ENCODE measurements at places on chromosomes 12 and 14.

GRCh38 chr12:5441497-5442236 is 9.8 kb downstream of the NTF3 start:
- no peak for DNase-seq

GRCh38 chr12:19018302-19018970 is 111.1 kb upstream of the PLEKHA5 start:
- DNase-seq, result no peak

- DNase-seq, result no peak
Observed at GRCh38 chr14:68384335-68384734, 408.5 kb downstream of the ZFP36L1 start.

DNA sequence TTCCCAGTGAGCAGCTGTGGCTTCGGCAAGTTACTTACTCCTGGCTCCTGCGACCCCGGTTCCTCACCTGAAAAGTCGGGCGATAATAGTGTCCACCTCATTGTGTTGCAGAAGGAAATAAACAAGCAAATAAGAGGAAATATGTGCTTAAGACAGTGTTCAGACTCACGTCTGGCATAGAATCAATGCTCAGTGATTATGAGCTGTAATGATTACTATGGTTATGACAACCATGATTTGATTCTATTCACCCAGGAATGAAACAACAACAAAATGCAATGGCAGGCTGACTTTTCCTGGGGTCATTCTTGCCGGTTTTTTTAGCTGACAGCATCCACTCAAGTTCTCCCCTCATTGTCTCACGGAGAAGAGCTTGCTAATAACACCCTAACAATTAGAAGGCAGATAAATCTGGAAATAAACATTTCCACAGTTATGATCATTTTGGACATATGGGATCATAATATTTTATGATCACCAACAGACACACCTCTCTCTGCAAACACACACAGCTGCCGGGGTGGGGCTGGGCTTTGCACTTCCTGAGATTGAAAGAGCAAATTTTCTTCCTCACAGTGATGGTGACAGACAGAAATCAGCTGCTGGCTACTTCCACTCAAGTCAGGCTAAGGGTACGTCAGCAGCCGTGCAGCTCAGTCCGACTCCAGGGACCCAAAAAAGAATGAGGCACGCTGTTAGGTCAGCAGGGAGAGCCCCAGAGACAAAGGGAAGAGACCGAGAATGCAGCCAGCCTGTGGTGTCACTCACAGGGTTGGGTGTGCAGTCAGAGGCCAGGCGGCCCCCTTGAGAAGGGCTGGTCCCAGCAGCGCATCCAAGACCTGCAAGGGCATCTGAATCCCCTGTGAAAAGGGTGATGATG is 158.0 kb downstream of the RIMBP2 start:
- no peak for DNase-seq

- DNase-seq, result no peak
Observed at GRCh38 chr14:65888677-65889076, 476.1 kb downstream of the FUT8 start.

GRCh38 chr12:63064080-63064479 is 86.9 kb downstream of the AVPR1A start:
- no peak for DNase-seq

DNA sequence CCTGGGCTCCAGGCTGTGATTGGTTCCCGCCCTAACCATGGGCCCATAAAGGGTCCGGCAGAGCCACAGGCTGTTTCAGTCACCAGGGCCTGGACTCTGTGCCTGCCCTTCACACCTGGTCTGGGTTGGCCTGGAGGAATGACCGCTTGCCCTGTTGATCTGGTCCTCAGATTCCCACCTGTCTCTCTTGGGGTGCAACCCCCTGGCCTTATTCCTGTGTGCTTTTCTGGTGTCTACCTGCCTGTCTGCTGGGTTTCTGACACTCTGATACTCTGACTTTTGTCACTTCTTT is 2.9 kb upstream of the KRT83 start:
- no peak for DNase-seq

DNA sequence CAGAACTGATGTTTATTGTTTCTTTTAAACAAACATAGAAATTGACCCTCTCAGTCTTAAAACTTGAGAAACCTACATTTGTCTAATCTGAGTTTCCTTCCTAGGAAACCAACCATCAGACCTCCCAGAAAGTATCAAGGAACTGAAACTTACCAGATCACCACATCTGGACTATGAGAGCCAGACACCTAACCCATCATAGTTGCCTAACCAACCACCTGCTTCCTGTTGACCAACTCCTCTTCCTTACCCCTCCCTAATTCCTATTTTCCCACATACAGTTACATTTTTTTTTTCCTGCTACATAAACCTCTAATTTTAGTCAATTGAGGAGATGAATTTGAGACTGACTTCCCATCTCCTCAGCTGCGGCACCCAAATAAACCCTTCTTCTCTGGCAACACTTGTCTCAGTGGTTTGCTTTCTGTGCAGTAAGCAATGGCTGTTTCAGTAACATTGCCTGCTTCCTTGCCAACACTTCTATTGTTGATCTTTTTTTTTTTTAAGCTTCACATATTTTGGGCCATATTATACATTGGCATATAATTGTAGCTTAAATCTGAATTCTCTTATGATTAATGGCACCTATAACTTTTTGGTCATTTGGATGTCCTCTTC is 34.3 kb downstream of the KLRD1 start:
- DNase-seq, result no peak

- no peak for DNase-seq
Observed at GRCh38 chr12:109097140-109097434, 310 bp upstream of the UNG start.

- DNase-seq, result no peak
Observed at GRCh38 chr14:54702492-54702891, 135.6 kb downstream of the SAMD4A start.

DNA sequence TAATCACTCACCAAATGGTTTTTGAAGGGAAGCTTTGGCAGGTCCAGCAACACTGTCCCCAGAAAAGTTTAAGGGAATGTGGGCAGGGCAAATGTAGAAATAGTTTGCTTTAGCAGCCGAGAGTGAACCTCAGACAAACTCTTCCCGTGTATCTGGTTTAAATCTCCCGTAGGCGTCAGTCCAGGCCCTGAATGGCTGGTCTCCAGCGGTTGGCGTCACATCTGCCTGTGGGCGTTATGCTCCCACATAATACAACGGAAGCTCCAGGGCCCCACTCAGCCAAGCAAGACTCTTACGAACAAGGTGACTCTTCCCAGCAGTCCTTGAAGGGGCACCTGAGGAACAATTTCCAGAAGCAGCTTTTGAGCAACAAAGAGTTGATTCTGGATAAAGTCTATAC is 942 bp downstream of the ZC2HC1C start:
- no peak for DNase-seq

DNA sequence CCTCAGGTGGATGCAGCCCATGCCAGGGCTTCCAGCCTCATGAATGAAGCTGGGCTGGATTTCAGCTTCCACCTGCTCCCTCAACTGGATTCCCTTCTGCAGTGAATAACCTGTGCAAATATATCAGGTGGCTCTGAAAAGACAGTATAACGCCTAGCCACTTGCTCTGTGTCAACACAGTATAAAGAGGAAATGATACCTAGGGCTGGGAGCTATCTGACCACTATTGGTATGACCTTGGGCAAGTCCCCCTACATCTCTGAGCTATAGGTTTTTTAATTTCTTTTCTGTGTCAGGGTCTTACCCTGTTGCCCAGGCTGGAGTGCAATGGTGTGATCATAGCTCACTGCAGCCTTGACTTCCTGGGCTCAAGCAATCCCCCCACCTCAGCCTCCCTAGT is 19.8 kb downstream of the ISM2 start:
- DNase-seq, result no peak

DNA sequence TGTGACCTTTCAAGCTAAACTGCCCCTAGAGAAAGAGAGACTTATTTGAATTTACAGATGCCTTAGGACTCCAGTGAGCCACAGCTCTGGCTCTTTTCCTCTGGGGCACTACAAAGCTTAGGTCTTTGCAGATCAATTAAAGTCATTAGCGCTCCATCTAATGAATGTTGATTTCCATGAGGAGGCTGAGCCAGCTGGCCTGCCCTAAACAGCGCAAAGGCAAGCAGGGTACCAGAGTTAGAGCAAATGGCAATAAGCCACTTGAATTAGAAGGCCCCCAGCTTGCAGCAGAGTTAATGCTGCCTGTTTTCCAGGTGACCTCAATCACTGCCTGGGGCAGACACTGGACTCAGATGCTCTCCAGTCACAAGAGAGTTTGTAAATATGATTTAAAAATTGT is 695.3 kb downstream of the DIO2 start:
- no peak for DNase-seq

DNA sequence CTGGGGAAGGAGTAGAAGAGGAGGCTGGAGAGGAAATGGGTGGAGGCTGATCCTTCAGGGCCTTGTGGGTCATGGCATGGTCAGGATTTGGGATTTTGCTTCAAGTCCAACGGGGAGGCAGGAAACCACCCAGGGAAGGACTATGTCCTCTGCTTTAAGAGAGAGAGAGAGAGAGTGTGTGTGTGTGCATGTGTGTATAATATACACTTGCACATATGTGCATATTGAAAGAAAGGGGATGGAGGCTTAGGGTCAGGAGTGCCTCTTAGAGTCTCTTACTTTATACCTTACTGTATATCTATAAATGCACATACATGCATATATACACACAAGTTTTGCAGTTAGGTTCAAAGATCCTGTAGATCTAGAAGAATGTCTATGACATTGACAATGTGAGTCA is 94.8 kb downstream of the RGS6 start:
- DNase-seq, result no peak

DNA sequence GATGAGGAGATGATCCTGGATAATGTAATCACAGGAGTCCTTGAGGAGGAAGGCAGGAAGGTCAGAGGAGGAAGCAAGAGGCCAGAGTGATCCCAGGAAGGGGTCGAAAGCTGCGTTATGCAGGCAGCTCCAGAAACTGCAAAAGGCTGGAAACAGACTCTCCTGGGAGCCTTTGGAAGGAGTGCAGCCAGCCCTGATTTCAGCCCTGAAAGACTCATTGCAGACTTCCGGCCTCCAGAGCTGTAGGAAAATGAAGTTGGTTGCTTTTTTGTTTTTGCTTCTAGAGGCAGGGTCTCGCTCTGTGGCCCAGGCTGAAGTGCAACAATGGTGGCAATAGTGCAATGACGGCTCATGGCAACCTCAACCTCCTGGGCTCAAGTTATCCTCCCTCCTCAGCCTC is 44.6 kb upstream of the FZD10 start:
- DNase-seq, result no peak

- no peak for DNase-seq
Observed at GRCh38 chr14:100777818-100778525, 47.9 kb upstream of the MEG3 start.

GRCh38 chr14:32827514-32827913 is 111.2 kb upstream of the NPAS3 start:
- DNase-seq, result no peak

DNA sequence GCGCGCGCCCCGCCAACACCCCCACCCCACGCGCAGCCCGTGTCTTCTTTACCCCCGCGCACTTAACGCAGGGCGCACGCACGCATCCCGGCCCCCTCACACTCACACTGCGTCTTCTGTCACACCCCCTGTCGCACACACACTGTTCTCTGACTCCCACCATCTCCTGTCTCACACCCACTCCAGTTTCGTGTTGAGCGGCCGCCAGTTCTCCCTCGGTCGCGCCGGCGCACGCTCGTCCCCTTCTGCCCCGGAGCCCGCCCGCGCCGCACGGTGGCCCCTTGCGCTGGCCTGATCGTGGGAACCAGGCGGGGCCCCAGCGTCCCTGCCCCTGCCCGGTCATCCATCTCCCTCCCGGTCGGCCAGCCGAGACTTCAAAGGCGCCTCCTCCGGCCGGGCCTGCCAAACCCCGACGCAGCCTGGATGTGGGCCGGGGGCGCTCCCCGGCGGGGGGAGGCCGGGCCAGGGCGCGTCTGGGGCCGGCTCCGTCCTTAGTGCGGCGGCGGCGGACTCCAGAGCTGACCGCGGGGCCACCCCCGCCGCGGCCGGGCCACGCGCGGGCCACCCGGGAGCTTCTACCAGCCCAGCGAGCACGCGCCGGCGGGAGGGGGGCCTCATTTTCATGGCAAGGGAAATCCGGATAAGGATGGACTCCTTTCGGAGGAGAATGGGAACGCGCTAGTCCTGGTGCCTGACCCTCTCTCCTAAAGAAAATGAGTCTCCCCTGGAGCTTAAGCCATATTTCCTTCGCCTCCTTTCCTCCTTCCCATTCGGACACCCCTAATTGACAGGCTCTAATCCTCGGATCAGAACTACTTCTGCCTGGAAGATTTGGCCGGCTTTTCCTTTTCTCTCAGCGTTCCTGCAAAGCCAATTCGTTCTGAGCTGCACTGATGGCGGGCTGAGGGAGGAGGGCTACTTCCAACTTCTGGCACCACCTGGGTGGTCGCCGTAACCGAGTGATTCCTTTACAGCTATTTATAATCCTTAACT is 82.0 kb upstream of the HMGA2 start:
- no peak for DNase-seq

DNA sequence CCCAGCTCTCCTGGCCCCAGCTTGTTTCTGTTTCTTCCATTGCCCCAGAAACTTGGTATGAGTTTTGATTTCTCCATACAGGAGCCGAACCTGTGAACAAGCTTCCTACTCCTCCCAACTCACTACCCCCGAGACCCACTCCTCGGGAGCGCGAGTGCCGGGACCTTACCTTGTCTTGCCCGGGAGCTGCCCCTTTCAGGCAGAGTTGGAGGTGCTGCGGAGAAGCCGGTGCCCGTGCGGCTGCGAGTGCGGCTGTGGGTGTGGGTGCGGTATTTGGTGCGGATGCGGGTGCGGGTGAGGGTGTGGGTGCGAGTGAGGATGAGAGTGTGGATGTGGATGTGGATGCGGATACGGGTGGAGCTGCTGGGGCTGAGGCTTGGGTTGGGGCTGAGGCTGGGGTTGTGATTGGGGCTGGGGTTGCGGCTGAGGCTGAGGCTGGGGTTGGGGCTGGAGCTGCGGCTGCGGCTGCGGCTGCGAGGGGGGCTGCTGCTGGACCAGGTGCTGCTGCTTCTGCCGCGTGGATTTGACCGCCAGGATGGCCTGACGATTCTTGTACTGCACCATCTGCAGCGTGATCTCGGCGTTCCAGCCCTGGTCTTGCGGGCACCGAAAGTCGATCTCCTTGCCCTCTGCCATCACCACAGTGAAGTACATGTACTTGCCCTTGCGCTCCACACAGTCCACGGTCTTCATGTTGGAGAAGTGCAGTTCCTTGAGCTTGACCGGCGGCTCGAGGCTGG is 1.1 kb downstream of the PHLDA1 start:
- DNase-seq, result no peak

GRCh38 chr14:104776961-104777807 is 18.4 kb downstream of the AKT1 start:
- DNase-seq, result no peak

DNA sequence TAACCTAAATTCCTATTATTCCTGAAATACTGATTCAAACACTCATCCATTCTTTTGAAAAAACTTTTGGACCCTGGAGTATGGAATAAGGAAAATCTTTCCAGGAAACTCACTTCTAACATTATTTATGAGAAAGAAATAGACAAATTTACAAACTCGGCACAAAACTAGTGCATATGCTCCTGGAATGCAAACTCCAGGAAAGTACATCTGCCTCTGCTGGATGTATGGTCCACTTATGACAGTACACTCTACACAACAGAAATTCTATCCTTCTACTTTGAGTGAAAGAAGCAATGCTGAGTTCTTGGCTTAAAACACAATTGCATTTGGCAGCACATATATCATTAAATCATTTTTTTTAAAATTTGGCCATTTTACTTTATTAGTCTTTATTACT is 700.5 kb upstream of the STXBP6 start:
- no peak for DNase-seq

- DNase-seq, result no peak
Observed at GRCh38 chr12:103715494-103715893, 125.5 kb downstream of the NT5DC3 start.

GRCh38 chr12:79326222-79326621 is 364.5 kb downstream of the PAWR start:
- no peak for DNase-seq

Measured in effector CD8-positive, alpha-beta T cell (primary cell).